ENCODE measurements at places on chromosomes 4 and X.

DNA sequence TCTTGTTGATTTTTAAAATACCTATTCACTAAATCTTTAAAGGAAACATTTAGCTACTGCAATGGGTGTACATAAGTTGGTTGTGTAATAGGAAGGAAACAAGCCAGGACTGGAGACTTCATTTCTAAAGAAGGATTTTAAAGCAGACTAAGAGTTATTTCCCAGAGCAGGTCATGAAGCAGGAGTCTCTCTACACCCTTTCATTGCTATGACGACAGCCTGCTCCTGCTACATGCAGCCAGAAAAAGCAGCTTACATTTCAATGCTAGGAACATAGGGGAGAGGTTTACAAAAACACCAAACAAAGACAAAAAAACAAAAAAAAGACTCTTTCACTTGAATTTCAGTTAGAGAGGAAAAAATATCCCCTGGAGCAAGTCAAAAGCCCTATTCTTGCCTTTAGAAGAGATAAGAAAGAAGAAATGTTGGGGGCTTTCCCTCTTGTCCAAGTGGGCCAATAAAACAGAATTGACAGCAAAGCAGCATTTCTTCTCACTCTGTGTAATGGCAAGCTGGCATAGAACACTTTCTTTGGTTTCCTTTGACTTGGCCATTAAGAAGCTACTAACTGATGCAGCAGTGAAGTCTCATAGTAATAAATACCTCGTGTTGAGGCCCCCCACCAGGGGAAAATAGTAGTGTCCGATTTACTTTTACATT is 3.4 kb downstream of the SPARCL1 start:
- DNase-seq = no peak

DNA sequence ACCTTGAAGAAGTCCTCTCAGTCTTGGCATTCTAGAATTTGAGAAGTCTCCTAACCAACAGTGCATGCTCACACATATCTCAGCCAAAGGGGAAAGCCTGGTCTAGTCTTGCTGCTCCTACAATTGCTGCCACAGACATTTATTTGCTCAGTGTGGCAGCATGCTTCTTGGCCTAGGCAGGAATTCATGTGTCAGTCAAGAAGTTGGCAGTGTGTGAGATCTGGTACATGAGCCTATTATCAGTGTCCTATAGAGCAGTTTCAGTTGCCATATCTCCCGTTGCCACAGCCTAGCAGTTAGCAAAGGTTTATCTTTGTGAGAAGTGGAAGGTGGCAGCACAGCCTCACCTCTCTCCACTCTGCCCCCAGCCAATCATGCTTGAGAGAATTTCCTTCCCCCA is 176.9 kb upstream of the ARHGEF9 start:
- no peak for DNase-seq

DNA sequence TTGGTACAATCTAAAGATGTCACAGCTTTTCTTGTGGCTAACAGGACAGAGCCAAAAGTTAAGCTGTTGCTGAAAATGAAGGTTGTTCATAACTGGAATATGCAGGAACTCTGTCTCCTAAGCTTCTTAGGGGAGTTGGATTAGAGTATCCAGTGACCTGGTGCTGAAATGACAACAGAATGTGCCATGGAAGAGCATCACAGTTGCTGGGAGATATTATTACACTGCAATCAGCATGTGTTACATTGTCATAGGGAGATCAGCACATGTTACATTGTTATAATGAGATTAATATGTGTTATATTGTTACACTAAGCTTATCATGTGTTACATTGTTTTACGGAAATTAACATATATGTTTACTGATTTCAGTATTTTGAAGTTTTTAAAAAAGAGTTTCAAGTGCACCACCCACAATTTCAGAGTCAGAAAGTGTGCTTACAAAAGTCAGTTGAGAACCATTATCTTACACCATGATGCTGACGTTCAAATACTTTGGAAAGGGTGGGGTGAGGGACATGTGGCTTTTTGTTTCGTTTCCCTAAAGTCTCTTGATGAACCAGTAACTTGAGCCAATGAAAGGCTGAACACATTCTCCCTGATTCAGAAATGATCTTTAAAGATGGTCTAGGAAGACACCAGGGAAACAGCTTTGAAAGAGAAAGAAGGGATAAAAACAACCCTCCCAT is 113.4 kb downstream of the DRD5 start:
- DNase-seq = no peak

- no peak for DNase-seq
These were observed 198.9 kb downstream of the DHRSX start for GRCh38 chrX:2301901-2302300.

DNA sequence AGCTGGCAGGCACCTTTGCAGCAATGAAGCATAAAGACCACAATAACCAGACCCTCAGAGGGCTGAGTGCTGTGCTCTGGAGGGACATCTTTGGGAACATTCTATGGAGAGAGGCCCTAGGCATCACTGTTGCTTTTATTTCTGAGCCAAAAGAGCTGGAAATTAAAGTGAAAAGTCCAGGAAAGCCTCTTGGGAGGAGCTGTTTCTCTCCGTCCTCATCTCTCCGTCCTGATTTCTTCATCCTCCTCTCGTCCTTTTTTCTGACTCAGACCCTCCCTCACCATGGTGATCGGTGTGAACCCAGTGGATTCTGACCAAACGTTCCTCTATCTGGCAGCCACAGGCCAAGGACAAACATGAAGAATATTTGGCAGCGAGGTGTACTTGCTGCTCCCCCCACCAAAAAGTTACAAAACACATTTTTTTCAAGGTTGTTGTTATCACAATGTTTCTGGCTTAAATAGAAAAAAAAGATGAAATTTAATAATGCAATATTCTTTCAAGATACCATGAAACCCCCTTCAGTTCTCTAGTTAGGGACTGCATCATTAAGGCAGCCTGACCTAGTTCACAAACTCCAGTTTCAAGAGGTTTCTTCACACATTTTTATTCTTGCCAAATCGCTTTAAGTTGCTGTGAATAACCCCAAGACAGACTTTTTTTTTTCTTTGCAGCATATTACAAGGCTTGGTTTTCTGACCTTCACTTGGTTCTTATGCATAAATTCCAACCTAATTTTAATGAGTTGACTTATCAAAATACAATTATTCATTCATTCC is 80.2 kb downstream of the SCD5 start:
- no peak for DNase-seq

DNA sequence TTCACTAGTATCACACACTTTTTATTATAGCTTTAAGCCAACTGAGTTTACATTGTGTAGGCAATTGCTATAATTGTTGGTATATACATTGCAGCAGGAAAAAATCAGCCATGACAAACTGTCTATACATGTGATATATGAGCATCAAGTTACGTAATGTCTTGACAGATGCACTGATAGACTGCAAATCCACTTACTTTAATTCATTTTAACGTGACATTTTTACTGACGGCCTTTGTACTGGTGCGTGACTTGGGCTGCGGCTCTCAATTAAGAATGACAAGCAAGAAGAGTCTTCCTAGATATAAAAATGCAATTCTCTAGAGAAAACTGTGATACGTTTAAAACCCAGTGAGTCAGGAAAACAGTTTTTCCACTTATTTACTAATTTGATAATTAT is 143.8 kb downstream of the ACTRT1 start:
- DNase-seq = no peak

All from A549 (cell line).